ENCODE measurements at places on chromosomes 16 and 17.

DNA sequence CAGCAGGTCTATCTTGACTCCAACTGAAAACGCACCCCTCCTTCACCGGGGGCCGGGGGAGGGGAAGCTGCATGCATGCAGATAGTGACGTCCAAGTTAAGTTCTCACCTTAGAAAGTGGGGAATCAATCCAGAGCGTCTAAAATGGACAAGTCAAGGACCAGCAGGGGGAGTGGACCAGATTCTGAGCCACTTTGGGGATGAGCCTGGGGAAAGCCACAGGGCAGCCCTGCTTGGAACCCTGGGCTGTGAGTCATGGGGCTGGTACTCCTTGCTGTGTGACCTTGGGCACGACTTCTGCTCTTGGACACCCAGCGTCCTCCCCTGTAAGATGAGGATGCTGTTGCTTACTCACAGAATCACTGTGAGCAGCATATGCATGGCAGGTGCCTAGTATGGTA is 9.1 kb downstream of the TNFRSF13B start:
- no peak for DNase-seq

DNA sequence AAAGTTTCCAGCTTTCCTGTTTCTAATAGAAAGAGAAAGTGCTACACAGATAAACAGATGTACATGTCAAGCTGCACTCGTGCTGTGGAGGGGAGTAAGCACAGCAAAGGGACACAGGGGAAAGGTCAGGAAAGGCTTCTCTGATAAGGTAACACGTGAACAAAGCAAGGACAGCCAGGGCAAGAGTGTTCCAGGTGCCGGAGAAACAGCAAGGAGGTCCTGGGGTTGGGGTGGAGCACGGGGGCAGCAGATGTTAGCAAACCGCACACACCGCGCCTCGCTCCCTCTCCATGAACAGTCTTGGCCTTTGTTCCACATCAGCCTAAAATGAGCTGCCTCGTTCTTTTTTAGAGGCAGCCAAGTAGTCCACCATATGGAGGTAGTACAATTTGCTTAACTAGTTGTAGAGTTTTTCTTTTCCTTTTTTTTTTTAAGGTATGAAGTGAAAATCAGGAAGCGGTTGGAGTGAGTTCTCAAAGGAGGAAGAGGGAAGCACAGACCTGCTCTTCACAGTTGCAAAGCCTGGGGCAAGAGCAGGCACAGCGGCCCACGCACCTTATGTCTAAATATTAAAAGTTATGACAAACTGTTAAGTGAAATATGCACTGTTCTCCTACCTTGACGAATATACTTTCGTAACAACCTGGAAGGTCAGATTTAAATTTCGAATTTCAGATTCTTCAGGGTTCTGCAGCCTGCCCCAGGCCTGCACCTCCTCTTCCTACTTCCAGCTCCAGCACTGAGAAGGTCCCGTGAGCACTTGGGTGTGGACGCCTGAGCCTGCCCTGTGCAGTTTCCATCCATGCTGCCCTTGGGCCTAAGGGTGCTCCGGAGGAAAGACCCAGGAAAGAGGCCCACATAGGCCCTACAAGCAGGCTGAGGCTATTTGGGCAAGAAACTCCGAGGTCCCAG is 41.5 kb upstream of the RPH3AL start:
- no peak for DNase-seq

DNA sequence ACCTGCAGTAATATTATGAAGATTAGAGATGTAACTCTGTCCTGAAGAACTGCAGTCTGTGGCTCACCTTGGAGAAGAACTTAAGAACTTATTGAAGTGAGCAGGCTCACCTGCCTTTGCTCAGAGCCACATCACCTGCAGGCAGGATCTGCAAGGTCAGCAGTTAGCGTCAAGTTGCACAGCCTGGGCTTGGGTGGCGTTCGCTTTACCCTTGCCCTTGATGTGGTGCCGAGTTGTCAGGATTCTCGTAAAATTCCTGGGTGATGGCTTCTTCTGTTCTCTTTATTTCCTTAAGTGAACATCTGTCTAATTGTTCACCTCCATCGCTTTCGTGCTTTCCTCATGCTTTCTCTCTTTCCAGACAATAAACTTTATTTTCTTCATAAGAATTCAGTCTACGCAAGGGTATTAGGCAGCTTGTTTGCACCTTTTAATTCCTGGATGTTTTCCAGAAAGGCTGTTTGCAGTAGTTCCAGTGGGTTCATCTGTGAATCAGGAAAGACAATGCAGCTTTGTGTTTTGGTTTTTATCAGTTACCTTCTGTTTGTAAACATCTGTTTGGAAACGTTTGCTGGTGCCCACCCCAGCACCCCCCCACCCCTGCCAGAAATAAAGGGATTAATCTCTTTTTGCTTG is 254.3 kb downstream of the WWOX start:
- DNase-seq = no peak

DNA sequence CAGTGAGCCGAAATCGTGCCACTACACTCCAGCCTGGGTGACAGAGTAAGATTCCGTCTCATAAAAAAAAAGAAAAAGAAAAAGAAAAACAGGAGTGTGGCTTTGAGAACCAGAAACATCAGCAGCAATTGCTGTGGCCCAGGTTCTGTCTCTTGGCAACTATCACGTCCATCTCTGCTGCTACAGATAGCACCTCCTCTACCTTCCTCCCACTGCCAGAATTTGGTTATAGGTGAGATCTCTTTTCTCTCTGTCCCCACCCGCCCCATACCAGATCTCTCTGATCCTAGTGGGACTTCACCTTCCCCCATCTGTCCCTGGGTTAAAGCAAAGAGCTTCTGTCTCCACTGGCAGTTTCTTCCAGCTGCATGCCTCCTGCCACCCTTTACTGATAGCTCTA is 3.1 kb downstream of the TLCD2 start:
- no peak for DNase-seq

DNA sequence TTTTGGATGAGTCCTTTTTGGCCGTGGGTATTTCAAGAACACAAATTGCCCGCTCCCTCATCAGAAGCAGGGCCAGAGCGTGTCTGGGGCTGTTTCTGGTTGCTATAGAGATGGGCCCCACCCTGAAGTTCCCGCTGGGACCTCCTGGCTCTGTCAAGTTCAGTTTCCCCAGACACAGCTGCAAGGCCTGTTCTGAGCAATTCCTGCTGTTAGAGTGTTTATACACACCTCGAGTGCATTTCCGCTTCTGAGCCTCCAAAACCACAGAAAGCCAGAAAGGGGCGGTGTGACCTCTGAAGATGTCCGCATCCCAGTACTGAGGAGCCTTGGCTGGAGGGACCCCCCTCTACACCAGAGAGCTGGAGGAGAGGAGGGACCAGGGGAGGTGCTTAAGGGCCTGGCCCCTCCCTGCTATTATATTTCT is 9.3 kb upstream of the WBP2 start:
- peak; percentile 95 for DNase-seq

GRCh38 chr17:58232707-58233156 is 5.7 kb upstream of the LPO start:
- peak; percentile 64 for DNase-seq

DNA sequence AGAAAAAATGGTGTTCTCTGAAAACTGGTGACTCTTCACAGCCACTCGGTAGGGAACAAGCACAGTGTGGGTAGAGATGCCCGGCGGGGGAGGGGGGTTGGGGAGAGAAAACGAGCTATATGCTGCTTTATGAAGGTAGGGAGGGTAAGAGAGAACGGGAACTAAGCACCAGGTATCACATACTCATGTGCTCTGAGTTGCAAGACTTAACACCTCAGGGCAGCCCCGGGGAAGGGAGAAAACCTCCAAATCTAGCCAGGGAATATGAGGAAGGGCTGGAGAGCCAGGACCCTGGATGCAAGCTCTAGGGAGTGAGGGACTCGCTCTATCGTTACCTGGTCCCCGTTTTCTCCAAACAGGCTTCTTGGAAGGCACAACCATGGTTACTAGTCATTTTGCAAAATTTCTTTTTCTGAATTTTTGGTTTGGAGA is 35.3 kb downstream of the HIC1 start:
- DNase-seq = no peak

DNA sequence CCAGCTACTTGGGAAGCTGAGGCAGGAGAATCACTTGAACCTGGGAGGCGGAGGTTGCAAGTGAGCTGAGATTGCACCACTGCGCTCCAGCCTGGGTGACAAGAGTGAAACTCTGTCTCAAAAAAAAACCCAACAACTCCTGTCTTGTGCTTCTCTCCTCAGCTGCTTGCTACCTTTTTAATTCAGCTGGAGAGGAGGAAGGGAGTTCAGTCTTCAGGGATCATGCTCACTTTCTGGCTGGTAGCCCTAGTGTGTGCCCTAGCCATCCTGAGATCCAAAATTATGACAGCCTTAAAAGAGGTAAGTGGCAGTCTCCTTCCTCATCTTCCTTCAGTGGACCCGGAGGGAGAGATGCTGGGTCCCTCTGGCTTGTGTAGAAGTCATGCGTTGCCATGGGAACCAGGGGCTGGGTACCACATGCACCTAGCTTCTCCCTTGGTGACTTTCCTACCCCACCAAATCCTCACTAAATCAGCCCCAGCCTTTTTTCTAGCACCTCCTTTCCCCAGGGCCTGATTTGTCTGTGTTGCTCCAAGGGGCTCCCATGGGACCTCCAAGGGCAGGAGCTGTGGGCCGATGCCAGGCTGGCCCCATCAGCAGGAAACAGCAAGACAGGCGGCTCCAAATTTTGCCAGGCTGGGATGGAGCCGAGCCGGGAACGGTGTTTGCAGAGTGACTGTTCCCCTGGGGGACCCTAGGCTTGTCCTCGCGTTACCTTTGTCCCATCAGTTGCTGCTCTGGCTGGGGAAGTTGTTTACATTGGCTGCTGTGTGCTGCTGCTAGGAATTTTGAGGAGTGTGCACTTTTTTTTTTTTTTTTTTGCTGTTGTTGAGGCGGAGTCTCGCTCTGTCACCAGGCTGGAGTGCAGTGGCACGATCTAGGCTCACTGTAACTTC is 65.2 kb downstream of the ABCC1 start:
- peak; percentile 96 for DNase-seq

Measured in coronary artery (tissue), 2 donors.